Adrenal gland (tissue), 19 donors: ENCODE measurements at places on chromosomes 11 and 22. TPM values are rescaled to one million over a fixed set of nuclear protein-coding genes. Genes with fewer than 3 reads are reported as not detected.

DNA sequence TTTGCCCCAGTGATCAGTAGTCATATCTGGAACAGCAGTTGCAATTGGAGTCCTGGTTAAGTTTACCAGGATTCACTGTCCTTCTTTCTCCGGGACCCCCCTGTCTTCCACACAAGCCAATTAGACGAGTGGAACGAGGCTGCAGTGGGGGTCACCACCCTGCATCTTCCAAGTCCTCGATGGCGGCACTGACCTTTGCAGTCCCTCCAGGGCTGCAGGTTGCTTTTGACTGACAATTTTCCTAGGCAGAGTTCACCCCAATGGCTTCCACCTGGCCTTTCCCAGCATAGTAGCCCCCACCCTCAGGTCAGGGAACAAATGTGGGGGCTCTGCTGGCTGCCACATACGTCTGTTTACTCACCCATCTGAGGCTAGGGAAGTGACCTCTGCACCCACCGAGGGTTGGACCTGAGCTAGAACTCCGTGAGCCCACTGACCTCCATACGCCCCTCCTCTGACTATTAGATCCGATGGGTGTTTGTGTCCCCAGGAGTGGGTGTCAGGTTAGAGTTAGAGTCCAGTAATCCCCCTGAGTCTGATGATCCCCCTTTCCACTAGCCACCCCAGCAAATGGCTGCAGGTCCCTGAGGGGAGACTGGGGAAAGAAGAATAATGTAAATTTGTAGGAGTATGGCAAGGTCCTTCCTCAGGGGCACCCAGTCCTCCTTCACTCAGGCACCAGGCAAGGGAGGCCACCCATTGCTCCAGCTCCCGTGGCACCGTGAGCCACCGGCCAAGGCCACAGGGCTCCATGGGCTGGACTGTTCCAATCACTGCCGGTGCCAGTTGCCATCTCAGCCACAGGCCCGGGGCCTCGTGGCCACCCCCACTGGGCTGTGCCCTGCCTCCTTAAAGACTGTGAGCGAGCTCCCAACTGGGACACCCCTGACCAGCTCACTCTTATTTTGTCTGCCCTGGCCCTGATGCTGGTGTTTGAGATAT, 5.5 kb downstream of the C11orf21 start:
- DNase-seq, result peak; percentile 5

Gene GRM5
- 0.07 TPM for total RNA-seq

Gene CASP12
- total RNA-seq, result not detected

DNA sequence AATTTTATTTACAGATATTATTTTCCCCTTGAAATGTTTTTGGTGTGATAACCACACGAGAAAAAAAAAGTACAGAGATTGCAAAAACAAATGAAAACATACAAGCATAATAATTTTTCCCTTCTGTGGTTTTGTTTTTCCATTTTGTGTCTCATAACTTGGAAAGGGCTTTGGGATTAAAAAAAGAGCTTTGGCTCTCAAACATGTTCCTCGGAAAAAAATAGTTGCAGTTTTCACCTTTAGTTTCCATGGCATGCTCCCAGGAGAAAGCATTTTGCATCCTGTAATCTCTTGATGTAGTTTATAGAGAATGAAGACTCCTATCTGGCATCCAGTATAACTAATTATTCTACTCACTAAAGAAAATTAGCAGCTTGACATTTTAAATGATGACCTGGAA, 362.1 kb upstream of the PDGFD start:
- no peak for DNase-seq

Gene OTOG
- not detected for total RNA-seq

- DNase-seq, result no peak
Observed at GRCh38 chr11:128724891-128725611, 31.2 kb downstream of the FLI1 start.

Gene OR52H1
- total RNA-seq, result 0.22 TPM

Gene FAM83F
- total RNA-seq, result 0.06 TPM

DNA sequence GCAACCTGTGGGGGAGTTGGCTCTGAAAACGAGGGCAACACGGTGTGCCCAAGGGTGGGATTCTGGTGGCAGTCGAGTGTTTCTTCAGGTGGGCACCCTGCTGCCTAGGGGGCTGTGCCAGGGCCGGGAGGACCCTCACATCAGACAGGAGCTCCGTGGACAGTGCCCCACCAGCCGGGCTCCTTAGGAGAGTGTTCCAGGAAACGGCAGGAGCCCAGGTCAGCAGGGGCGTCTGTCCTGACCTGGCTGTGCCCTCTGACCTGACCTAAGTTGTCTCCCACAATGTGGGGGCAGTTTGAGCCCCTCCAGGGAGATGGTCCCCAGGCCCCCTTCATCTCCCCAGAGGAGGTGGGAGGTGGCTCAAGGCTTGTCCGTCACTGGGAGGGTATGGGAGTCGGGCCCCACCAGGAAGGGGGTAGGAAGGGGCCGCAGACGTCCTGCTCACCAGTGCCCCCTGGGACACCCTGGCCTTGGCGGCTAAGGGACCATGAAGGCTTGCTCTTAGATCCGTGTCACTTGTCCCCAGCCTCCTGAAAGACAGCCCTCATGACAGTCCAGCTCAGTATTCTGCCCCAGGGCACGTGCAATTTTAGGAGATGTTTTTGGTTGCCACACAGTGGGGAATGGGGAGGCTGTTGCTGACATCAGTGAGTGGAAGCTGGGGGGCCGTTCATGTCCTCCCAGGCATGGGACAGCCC, 32.2 kb upstream of the GAL start:
- DNase-seq, result no peak

DNA sequence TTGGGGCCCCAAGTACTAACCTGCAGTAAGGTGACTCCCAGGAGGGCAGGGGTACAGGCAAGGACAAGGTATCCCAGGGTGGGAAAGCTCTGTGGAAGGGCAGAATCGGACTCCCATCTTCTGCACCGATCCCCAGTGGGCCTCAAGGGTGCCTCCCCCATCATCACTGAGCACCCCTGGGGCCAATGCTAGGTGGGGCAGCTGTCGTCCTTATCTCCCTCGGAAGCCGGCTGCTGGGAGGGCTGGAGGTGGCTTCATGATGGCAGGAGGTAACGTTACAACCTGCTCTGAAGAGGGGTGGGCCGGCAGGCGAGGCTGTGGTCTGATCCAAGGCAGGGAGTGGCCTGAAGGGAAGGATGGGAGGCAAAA, 87.6 kb upstream of the LINC01488 start:
- DNase-seq, result no peak

Gene PATE4
- total RNA-seq, result not detected

Gene C11orf71
- total RNA-seq, result 16.9 TPM

DNA sequence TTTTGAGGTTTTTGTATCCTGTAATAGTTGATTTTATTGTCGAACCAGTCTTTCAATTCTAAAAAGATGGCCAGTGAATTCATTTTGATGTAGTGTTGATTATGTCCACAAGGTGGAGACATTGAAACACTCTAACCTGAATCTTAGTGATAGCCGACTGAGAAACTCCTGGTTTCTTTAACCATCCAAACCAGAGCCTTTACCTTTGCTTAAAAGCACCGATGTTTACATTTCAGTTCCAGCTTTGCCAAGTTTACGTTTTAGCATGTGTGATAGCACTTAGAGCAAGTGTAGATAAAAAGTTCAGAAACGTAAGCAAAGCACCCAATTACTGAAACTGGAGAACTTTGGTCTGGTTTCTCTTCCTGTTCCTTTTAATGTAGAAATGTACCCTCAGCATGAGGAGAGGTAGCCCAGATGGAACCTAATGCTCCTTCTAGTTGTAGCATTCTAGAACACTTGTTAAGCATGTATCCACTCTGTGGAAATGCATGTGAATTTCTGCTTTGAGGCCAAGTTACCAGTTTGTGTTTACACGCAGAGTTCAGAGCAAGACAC, 208.6 kb downstream of the DBX1 start:
- DNase-seq, result no peak

GRCh38 chr11:117273550-117274289, 17.4 kb upstream of the BACE1-AS start:
- no peak for DNase-seq

DNA sequence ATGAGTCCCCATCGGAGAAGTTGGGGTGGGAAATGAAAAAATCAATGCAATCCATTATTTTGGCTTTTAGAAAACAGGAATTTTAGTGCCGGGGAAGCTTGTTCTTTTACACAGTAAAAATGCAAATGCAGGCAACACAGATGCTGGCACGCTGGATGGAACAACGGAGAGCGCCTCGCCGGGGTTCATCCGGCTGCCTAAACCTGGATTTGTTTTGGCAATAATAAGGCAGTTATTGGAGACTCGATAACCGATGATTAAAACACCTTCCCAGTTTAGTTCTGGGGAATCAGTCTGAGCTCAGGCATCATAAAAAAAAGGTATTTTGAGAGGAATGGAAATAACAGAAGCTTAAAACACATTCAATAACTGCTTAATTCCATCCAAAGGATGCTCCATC, 2.9 kb downstream of the DSCAML1 start:
- no peak for DNase-seq

DNA sequence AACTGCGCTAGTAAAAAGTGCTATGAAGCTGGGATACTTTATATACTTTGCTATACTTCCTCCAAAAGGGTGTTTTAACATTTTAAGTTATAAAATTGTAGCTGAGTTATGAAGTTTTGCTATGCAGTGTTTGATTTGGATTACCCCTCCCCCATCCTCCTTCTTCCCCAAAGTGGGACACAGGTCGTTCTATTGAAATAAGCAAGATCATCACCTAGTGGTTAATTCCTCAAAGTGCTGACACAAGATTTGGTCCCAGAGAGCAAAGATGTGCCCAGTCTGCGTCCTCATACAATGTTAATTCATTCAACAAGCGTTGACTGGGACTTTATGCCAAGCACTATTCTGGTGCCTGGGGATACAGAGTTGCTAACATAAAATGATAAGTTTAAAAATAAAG, 78.5 kb downstream of the SPON1 start:
- no peak for DNase-seq

DNA sequence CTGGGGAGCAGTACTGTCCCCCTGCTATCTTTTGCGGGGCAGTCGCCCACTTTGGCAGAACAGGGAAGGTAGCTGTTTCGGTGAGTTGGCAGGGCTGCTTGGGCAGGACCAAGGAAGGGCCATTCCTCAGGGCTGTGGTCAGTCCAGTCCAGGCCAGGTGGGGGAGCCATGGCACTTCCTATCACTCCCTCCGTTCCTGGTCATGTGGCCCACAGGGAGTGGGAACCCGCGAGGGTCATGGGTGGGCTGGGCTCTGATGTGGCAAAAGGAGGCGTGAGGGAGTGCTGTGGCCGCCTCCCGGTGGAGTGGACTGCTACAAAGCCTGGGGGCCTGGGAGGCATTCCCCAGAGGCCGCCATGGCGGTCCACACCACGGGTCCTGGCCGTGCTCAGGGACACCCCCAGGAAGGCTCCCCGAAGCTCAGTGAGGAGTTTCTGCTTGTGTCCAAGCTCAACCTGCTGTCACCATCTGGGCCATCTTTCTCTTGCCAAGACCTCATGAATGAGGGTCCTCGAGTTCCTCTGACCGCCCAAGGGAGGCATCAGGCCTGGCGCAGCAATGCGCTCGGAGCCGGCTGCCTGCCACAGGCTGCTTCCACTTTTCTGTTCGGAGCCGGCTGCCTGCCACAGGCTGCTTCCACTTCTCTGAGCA, 11.9 kb downstream of the CHID1 start:
- no peak for DNase-seq

Gene C11orf21
- total RNA-seq, result 0.71 TPM

DNA sequence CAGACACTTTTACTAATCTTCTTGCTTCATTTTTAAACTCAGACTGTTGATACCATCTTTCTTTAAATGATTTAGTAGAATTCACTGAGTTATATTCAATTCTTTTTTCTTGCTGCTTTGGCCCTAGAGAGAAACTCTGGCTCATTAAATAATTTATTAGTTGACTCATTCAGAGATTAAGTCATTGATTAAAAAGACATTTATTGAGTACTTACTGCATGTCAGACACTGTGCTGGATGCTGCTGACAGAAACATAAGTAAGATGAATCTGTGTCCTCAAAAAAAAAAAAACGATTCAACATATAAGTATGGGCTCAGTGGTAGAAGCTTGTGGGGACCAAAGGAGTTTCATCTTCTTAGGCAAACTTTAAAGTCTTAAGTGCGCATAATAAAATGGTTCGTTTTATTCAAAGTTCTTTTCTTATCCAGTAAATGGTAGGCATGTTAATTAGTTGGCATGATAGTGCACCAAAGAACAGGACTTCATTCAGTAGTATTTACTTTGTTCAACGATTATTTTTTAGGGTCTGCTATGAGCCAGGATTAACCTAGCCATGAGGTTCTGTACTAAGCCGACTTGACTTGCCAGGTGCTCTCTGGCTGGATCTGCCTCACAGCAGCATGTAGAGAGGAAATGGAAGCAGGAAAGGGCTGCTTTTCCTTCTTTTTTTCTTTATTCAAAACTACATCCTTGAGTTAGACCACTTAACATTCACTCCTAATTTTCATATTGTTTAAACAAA, 281.0 kb upstream of the CTSC start:
- no peak for DNase-seq

DNA sequence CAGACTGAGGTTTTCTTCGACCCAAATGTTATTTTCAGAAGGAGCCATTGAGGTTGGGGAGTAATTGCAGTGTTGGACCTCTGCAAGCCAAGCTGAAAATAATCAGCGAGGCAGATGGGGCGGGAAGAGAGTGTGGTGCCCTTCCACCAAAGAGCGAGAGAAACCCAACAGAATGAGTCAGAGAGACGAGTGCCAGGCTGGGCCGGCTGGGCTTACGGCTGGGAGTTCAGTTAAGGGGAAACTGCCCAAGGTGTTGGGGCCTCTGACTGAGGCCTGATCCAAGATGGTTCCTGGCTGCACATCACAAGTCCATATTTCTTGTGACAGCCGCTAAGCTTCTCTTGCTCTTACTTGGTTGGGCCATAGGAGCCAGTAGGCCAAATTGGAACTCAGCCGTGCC, 30.4 kb upstream of the CREB3L1 start:
- DNase-seq, result peak; percentile 69

DNA sequence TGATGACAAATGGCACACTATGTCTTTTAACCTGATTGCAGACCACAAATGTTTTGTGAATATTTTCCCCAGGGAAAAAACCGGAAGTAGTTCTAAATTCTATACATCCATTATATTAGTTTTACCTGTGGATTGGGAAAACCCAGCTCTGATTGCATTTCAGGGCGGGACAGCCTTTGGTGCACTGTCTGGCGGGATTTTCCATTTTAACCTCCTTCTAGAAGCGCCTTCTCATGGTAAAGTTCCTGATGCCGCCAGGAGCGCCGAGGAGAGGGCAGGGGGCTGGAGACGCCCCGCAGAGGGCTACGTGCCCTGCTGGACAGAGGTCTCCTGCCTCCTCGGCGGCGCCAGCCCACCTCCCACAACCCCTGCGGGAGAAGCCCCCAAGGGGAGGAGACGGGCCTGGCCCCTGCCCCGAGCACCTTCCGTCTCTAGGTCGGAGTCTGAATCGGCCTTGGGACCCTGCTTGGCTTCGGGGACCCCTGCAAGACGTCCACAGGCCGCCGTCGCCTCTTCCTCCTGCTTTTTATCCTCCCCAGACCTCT, 1.2 kb upstream of the P2RX6 start:
- no peak for DNase-seq

Gene SCGB1D4
- total RNA-seq, result not detected
